ENCODE measurements at places on chromosomes 1 and 21. TPM values are rescaled to one million over a fixed set of nuclear protein-coding genes. Genes with fewer than 3 reads are reported as not detected.

SPTA1 gene
- total RNA-seq, result 1.2 TPM

MTARC2 gene
- total RNA-seq, result 7.6 TPM

RNU1-3 gene
- 73,230 TPM for total RNA-seq

SELL gene
- total RNA-seq, result 0.49 TPM

LCE1F gene
- not detected for total RNA-seq

ZNF326 gene
- 25.3 TPM for total RNA-seq

PLA2G2F gene
- not detected for total RNA-seq

NIBAN1 gene
- 2.5 TPM for total RNA-seq

ATP1A4 gene
- total RNA-seq, result under 0.01 TPM

KCTD3 gene
- total RNA-seq, result 59.5 TPM

RNF115 gene
- 19.9 TPM for total RNA-seq
